ENCODE measurements at places on chromosomes 1 and 21.

DNA sequence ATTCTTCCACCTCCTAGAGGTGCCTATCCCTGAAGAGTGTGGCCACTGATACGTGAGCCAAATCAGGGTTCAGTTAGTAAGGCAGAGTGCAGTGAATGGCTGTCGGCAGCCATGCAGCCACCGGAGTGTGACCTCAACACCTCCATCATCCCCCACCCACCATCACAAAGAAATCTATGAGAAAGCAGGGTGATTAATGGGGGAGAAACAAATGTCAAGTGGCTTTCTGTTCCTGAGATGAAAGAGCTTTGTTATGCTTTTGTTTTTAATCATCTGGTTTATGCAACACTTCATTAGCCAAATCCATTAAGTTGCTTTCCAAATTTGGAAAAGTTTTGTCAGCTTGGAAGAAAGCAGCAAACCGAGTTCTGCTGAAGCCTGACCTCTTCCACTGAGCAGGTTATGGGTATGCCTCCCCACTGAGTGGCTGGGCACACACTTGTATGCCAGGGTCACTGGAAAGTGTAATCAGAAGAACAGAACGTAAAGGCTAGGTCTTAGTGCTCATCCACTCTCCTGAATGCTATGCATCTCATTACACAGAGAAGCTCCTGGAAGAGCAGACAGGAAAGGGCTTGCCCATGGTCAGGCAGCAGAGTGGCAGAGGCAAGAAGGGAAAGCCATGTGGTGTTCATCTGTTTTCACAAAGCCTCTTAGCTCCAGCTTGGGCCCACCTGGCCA, 57.1 kb upstream of the ATP1B1 start:
- DNase-seq, result no peak

DNA sequence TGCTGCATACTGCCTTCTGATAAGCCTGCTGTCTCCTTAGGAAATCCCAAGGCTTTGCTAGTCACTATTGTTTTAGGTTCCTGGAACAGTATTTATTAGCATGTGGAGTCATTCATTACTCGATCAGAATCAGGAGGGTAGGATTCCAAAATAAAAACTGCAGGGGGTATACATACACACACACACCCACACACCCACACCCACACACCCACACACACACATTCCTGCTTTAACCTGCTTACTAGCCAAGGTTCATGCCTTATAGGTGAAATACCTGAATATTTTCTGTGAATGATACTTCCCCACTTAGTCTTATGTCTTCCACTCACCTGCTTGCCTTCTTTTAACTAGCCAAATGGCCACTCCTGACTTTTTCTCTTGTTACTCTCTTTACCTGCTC, 325.1 kb downstream of the ADGRL2 start:
- DNase-seq, result no peak

- DNase-seq, result no peak
These were observed 16.4 kb upstream of the TSPEAR start for GRCh38 chr21:44727757-44728156.

- no peak for DNase-seq
These were observed 7.8 kb downstream of the NUAK2 start for GRCh38 chr1:205313563-205314308.

DNA sequence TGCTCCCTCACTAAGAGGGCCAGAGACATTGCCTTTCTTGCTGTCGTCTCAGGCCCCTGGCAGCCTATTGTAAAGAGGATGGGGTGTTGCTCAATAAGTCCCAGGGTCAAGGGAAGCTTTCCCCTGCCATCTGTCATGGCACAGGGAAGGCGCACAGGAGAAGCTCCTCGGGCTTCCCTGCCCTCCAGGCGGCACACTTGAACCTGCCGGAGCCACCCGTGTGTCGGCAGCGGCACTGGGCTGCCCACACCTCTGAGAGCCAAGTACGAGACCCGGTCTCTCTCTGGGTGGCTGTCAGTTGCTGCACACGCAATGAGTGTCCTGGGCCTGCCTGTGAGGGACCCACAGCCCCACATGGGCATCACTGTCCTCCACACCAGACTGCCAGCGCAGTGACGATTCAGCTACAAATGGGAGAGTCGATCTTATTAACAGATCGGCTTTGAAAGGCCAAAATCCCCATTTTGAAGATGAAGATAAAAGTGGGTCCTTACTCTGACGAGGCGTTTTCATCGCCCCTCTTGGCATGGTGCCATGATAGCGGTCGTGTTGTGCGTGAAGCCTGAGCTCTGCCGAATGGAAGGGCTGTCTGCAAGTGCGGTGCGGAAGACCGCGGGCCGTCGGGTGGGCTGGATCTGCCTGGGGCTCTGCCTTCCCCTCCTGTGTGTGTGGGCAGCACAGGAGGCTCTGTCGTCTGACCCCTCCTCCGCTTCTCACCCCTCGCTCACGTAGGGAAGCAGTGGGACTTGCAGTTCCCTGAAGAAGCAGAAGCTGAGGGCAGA, 29.2 kb upstream of the PDXK start:
- DNase-seq, result no peak

- no peak for DNase-seq
These were observed 133.5 kb upstream of the SOD1 start for GRCh38 chr21:31526040-31526439.

- no peak for DNase-seq
These were observed 49.4 kb downstream of the DYRK1A start for GRCh38 chr21:37415939-37416338.

DNA sequence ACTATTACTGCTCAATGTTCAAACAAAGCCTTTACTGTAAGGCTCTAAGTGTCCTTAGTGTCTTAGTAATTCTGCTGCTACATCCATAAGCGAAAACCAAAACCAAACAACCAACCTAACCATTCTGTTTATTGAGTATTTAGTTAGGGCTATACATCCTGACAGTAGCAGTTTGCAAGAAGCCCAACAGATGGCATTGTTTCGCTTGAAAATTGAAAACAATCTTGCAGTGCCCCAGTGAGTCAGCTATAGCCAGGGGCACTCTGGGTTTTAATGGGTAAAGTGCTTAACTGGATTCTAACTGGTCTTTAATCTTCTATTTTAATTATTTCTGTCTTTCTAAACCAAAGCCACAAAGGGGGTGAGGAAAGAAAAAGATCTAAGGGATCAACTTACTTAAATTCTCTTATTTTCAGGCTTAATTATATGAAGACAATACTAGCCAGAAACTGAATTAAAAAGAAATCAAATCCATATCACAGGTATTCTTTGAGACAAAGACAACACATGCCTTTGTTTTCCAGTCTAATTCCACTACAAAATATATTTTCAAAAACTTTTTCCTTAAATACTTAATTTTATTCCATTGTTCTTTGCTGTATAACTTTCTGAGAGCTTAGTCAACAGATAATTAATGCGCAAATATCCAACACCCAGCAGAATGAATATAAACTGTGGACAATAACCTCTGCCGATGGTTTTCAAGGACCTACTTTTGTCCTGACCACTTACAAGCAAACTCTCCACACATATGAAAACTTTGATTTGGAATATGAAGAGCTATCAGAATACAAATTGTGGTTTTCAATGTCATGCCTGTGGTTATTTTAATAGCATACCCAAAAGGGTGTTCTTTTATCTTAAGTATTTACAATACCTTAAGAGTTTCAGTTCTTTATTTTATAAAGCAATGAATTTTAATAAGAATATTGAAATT, 15.2 kb downstream of the POGZ start:
- DNase-seq, result peak; percentile 18

- DNase-seq, result no peak
These were observed 113.9 kb downstream of the ZBTB18 start for GRCh38 chr1:244165021-244165420.

Data from gastrocnemius medialis (tissue), 4 donors.